ENCODE measurements at places on chromosomes 5 and 9. TPM values are rescaled to one million over a fixed set of nuclear protein-coding genes. Genes with fewer than 3 reads are reported as not detected.

Gene FBN2
- 9.8 TPM for total RNA-seq

Gene LCN1
- 0.66 TPM for total RNA-seq

Gene NDUFA8
- 45.3 TPM for total RNA-seq

Gene SLC6A7
- total RNA-seq = not detected

Gene SAXO1
- total RNA-seq = not detected

Gene MORN5
- not detected for total RNA-seq

Gene TMC1
- 2.1 TPM for total RNA-seq

Gene C1QTNF2
- 0.09 TPM for total RNA-seq

Gene ZBED3
- total RNA-seq = 0.90 TPM

Gene MGAT4B
- 211 TPM for total RNA-seq

Gene ORM2
- total RNA-seq = not detected

Gene SLC25A2
- 0.09 TPM for total RNA-seq

Gene KIF27
- 3.0 TPM for total RNA-seq

Gene PAIP2
- 67.0 TPM for total RNA-seq

Gene FKTN
- 11.2 TPM for total RNA-seq

Gene PCDHA13
- 0.09 TPM for total RNA-seq

Gene PITX1
- total RNA-seq = 0.09 TPM

Gene IRX2
- total RNA-seq = not detected

Gene GABRP
- total RNA-seq = 0.36 TPM

Gene ATP10B
- total RNA-seq = not detected

Gene STPG3
- total RNA-seq = not detected

Gene BARHL1
- not detected for total RNA-seq

Gene MINAR2
- total RNA-seq = not detected

Gene CRHBP
- under 0.01 TPM for total RNA-seq

Gene SLC6A18
- total RNA-seq = not detected

Gene PCDHB11
- 0.38 TPM for total RNA-seq

Gene HTR4
- total RNA-seq = not detected

Gene SPINK7
- not detected for total RNA-seq

Gene TUT7
- total RNA-seq = 37.5 TPM

Gene KIAA0825
- total RNA-seq = 1.0 TPM

Gene LRRC70
- total RNA-seq = 18.0 TPM

Gene FAM153A
- total RNA-seq = 0.28 TPM

Gene C9orf153
- total RNA-seq = 0.09 TPM

Gene CCNJL
- total RNA-seq = 5.0 TPM

Gene CCIN
- total RNA-seq = 4.4 TPM

Gene SLC46A2
- not detected for total RNA-seq

Gene SRA1
- total RNA-seq = 19.2 TPM

Gene FOXD4L3
- not detected for total RNA-seq

Gene TLX3
- not detected for total RNA-seq

Gene NMUR2
- not detected for total RNA-seq

Gene SH3PXD2B
- 19.5 TPM for total RNA-seq
